ENCODE measurements at places on chromosomes 2 and 18. TPM values are rescaled to one million over a fixed set of nuclear protein-coding genes. Genes with fewer than 3 reads are reported as not detected.

Gene PLCL1
- total RNA-seq: 31.0 TPM

Gene NAT8
- total RNA-seq: not detected

Gene REG3G
- total RNA-seq: not detected

Gene FRZB
- 14.1 TPM for total RNA-seq

Gene RAB1A
- 85.8 TPM for total RNA-seq

Data from parietal lobe (tissue), 2 donors.